ENCODE measurements at places on chromosomes 4 and X.
A peak's percentile ranks its signal among the peaks of the same experiment; 100 is the strongest.

DNA sequence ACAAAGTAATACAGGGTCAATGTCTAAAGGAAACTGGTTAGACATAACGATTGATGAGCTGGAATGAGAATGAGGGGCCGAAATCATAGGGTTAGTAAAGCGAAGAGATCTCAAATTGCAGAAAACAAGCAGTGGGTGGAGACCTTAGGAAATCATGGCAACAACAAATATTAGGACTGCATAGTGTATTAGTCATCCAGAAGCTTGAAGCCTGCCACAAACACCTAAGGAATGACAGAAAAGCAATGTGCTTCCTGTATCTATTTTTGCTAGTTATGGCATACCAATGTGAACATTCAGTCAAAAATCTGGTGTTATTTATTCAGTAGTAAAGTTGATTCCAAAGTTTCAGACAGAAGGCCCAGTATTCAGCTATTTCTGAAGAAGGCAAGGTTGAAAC is 410.9 kb upstream of the CT83 start:
- DNase-seq, result no peak

DNA sequence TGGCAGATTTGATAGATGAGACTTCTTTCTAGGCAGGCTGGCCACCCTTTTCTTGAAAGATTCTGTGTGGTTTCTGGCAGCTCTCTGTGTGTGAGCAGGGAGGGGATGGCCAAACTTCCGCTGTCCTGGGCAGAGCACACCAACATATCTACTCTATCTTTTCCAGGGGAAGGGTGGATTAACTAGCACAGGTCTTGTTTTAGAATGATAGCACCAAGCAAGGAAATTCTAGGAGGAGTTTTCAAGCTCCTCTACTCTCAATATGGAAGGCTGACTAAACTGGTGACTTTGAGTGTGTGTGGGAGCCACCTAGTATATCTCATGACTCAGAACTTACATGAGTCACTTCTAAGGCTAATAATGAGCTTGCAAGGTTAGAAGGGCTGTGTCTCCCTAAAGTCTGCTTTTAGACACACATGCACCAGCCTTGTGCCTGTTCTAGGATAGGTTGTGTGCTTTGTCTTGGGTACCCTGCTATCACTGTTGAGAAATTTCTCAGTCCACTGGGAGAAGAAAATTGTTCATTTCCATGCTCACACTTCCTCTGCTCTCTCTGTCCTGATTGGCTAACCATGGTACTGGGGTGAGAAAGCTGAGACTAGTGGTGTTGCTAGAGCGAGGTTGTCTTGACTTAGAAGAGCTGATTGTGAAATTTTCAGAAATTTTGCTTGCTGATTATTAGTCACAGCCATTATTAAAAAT is 72.9 kb downstream of the YIPF6 start:
- DNase-seq, result no peak

DNA sequence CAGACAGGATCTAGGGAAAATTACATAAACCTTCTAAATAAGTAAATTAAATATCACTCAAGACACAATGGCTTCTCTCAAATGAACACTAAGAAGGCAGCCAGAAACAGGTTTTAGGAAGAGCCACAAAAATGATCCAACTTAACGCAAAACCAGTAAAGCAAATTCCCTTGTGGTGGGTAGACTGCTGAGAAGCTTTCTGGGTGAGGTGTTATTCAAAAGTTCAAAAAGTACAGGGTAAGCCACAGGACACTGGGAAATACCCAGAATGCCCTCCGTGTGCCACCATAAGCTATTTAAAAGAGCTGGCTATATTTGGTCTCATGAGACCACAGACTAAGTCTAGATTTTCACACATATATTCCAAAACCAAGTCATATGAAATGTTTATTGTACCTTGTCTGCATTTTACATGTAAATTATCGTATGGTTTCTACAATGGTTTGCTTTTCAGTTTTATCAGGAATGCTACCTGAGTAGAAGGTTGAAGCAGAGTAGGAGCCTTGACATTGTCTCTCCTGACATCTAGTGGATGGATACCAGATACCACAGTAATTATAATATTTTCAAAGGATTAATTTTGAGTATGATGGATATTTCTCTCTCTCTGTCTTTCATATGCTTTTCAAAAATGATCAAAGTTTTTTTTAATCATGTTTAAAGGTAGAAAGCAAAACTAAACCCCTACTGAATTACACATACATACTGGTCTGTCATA is 109.3 kb upstream of the KLHL13 start:
- DNase-seq, result no peak

DNA sequence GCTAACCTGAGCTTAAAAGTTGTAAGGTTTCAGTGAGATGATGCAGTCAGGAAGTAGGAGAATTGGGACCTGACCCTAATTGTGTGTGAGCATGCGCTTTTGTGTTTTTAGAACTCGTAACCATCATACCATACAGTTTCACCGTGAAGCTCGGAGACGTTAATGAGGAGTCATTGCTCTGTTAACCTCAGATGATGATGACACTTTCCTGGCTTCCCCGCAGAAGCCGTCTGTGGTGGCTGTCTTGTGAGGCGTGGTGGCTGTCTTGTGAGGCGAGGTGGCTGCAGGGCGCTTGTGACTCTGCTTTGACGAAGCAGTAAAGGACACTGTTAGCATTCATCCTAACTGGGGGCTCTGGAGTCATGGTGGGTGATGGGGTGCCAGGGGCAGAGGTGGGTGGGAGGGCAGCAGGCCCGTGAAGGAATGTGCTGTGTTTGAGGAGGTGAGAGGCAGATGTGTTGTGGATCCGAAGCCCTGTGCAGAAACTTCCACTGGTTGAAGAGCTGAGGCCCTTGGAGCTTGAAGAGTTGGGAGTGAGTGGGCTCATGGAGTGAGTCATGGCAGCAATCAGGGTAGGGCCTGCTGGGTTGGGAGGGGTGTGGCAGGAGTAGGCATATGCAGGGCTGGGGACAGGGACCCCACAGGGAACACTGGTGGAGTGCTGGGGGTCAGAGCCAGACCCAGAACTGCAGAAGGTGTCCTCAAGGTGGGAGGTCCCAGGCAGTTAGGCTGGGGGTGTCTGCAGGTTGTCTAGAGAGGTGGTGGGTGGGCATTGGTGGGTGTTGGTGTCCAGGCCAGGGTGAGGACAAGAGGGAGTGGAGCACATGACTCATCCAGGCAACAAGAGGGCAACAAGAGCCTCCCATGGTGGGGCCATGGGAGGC is 57.4 kb downstream of the NSD2 start:
- DNase-seq, result peak; percentile 8

GRCh38 chr4:172152284-172152683 is 339.1 kb downstream of the GALNTL6 start:
- no peak for DNase-seq

GRCh38 chr4:96145601-96146000 is 305.7 kb downstream of the PDHA2 start:
- DNase-seq, result no peak

DNA sequence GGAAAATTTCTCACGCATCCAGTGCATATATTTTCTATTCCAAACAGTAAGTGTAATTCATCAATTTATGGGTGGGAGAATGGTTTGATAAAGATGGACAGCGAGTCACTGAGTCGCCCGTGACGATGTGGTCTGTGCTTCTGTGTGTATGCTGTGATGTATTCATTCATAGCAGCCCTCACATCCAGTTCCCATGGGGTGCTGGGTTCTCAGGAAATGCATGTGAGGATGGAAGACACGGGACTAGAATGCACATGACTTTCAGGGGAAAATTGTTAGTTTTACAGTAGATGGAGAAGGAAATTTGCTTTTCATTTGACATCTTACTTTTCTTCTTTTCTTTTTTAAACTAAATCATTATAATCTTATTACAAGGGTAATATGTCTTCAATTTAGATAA is 152.9 kb downstream of the STOX2 start:
- no peak for DNase-seq

All from CD4-positive, alpha-beta T cell treated with Interleukin-4 for 1 hour (primary cell).